Right hindlimb (tissue), 1 donor: ENCODE measurements at places on chromosomes 6 and 20.

DNA sequence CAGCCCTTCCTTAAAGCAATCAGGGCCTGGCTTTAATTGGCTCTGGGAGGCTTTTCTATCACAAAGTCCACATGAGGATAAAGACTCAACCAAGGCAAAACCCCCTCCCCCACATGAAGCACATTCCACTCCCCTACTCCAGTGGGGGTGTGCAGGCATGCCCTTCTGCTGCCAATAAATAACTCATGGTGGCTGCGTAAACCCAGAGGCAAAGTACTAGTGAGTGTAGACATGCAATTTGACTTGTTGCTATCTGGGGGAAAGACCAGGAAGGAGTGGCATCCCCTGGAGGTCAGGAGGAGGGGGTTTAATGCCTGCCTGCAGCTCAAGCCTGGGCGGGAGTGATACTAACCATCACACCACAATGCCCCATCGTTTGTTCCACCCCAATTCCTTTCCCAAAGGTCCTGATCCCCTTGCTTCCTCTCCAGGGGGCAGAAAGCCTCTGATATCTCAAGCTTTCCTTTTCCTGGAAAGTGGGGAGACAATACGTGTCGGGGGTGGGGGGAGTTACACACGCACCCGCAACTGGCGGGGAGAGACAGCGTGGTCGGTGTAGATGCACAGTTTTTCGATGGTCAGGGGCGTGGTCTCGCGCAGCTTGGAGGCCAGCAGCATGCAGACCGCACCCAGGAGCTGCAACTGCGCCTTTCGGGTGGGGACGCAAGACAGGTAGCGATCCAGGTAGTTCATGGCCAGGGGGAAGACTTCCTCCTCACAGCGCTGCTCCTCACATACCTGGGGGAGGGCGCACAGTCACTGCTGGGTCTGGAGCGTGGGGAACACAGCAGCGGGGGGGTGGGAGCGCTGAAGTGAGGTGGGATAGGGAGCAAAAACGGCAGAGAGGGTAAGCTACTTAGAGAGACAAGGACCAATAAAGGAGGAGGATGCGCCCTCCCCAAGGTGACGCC is 1.5 kb downstream of the CCND3 start:
- DNase-seq: peak; percentile 53

GRCh38 chr6:41536795-41537758 is 9.1 kb upstream of the FOXP4 start:
- DNase-seq: peak; percentile 44

GRCh38 chr6:71284785-71285184 is 3.8 kb upstream of the OGFRL1 start:
- no peak for DNase-seq

DNA sequence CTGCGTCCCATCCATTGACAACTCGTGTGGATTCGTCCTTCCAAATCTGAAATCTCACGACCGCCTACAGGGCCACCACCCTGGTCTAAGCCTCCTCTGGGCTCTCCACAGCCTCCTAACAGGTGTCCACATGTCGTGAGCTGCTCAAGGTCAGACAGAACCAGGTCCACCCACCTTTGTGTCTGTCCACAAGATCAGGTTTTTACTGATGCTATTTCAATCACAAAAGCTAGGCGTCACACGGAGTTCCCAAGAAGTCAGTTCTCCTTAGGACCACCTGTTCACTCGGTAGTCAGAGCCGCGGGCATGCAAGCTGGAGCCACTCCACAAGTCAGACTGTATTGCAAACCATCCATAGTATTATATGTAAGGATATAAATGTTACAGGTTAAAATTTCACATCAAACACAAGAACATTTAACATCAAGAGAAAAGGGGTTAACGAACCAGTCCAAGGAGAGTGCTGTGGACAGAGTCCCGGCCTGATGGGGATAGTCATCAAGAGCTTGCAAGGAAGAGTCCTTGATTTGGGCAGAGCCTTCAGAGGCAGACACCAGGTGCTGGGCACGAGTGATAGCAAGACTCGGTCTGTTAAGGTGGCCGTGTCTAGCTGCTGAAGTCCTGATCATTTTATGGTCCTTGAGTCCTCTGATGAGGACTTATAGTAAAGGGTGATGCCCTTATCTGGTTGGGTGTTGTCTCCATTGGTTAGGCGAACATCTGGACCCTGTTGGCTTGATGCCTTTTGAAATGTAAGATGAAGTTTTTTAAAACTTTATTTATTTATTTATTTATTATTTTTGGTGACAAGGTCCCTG is 731 bp upstream of the DNPH1 start:
- no peak for DNase-seq

DNA sequence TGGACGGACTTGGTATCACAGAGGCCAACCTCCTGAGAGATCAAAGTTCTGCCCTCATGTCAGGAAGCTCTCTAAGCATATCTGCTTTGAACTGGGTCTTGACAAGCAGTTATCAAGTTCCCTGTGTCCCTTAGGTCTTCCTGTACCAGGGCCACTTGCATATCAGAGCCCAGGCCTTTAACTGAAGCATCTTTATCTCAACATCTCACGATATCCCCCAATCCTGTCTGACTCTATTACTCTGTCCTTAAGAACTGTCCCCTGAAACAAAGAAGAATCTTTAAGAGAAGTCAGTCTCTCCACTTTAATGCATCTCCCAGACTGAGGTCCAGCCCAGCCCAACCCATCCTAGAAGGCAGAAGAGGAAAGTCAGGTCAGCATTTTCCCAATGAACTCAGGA is 8.2 kb downstream of the MAS1L start:
- DNase-seq: no peak

DNA sequence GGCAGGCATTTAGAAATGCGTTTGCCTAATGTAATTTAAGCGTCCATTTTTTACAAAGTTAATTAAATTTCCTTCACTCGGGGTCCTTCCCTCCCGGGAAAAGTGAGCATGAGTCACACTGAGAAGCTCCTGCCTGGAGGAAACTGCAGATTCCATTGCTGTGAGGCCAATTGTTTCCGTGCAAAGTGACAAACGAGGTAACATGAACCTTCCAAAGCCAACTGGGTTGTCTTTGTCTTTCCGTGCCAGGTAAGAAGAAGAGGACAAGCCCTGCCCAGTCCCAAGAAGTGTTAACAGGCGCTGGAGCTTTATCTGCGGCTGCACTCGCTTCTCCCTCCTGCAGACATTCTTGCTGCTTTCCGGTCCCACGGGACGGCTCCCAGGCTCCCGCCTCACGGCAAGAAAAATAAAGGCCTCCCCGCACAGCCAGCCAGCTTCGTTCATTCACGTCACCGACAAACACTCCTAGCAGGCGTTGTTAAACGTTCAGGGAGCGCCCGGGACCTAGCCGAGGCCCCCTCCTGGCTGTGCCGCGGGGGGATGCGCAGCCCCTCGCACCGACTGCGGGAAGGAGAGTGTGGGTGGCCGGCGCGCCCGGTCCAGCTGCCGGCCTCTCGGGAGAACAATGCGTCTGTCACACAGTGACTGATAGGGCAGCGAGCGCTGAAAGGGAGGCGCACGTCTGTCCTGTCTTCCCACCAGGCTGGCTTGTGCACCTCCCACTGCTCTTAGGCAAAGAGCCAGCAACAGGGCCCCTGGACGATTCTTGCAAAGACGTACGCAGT is 61.5 kb upstream of the HDDC2 start:
- peak; percentile 80 for DNase-seq

GRCh38 chr6:106051226-106051625 is 34.9 kb upstream of the PRDM1 start:
- DNase-seq: no peak

- no peak for DNase-seq
Measured at GRCh38 chr6:73204252-73204651, 21.0 kb downstream of the KHDC1L start.

DNA sequence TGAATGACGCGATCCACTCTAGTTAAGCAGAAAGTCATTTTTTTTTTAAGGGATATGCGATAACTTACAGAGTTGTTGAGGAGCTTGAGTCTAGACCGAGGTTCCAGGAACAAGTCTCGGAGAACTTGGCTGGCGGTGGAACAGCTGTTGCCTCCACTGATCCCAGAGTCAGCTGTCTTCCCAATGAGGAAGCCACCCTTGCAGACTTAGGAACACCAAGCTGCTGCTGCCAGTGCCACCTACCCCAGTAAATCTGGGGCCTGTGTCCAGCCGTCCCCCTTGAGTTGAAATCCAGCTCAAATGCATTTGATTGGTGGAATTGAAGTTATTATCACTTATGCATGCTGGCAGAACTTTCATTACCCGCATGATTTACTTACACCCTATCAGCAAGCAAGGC is 6.7 kb downstream of the PFDN4 start:
- DNase-seq: peak; percentile 69

GRCh38 chr6:165807249-165807960 is 144.4 kb upstream of the PDE10A start:
- DNase-seq: peak; percentile 39

DNA sequence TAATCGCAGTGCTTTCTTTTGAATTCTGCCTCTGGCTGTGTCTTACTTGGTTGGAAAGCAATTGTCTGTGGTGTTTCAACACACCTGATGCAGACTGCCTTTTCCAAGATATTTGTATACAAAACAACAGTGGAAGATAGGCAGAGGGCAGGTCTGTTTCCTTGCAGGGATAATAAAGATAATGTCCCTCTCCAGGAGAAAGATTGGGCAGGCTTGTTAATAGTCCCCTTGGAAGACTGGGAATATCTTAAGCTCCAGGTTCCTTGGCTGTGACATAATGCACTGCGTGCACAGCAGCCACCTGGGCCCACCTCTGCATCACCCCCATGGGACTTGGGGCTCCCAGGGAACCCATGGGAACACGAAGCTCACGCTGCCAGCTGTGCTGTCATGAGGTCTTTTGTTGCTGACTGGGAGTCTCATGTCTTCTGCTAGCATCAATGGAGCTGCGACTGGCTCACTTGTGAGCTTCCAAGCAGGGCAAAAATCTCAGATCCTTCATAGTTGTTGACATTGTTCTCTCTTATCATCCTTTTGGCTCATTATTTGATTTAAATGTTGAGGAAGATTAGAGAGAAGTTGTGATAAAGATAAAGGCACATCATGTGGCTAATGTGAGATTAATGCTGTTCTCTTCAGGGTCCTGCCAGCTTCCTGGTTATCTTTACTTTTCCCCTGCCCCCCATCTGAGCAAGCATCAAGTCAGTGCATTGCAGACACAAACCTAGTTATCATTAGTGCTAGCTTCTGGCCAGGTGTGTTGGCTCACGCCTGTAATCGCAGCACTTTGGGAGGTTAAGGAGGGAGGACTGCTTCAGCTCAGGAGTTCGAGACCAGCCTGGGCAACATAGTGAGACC is 107.1 kb upstream of the ASF1A start:
- no peak for DNase-seq
